NB4 (cell line): ENCODE measurements at places on chromosomes 1 and 21.

GRCh38 chr1:240399381-240399780, 212.6 kb downstream of the GREM2 start:
- DNase-seq: no peak

- DNase-seq: no peak
Observed at GRCh38 chr1:12511128-12511484, 106.9 kb downstream of the DHRS3 start.

DNA sequence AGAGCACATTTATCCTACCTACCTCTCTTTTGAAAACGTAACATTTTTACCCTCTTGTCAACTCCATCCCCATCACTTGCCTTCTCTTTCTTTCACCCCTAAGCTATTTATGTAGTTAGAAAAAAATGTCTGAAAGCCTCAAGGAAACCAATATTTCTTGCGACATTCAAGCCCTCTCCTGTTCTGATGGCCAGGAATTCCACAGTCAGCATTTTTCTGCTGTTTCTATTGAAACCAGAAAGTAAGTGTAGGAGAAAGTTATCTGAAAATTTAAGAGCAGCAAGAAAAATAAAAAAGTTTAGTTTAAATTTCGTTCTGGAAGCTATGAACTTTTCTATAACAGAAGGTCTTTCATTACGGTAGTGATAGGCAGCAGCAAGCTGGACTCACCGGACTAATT, 247.6 kb upstream of the PBX1 start:
- DNase-seq: no peak

- DNase-seq: no peak
Observed at GRCh38 chr1:203681739-203682138, 55.1 kb downstream of the ATP2B4 start.

DNA sequence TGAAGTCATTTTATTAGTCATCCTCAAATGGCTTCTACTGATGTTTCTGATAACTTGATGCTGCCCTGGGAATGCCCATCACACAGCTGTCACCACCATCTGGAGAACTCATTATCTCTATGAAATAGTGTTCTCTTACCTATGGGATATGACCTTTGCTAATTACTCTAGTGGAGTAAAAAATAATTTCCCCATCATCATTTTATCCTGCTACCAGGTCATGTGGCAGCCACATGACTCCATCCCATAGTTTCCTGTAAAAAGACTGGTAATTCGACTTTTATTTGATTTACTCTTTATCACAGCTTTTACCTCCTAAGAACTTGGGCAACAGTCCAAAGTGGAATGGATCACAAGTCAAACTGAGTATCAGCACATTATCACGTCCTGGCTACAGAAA, 76.1 kb upstream of the USP25 start:
- no peak for DNase-seq
